Breast epithelium (tissue), 4 donors: ENCODE measurements at places on chromosomes 7 and 10. TPM values are rescaled to one million over a fixed set of nuclear protein-coding genes. Genes with fewer than 3 reads are reported as not detected.

Gene LCOR
- 35.7 TPM for total RNA-seq

DNA sequence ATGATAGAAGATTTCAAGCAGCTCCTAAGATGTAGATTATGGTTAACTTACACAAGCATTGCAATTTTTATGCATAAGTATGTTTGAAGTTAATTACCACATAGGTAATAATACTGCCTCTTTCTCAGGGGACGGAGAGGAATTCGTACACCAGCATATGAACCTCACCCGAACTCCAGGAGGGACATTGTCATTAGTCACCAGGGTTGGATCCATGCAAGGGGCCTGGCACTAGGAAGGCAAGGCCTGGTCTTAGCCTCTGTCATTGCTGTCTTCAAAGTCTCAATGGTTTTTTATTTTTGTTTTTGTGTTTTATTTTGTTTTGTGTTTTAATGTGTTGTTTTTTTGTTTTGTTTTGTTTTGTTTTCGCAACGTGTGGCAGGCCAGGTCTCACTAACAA lies 145.6 kb upstream of the PPP2R2D start:
- no peaks in the 10 kb centered on the region for H3K27me3 ChIP-seq
- no peaks in the 10 kb centered on the region for H3K4me1 ChIP-seq
- H3K4me3 ChIP-seq, result no peak overlapping the region
- H3K27ac ChIP-seq, result no peak overlapping the region
- no peaks in the 10 kb centered on the region for H3K36me3 ChIP-seq

GRCh38 chr7:50204581-50204980 lies 99.9 kb upstream of the IKZF1 start:
- no peaks in the 10 kb centered on the region for H3K36me3 ChIP-seq
- no peaks in the 10 kb centered on the region for H3K4me1 ChIP-seq
- H3K27ac ChIP-seq, result no peak overlapping the region
- no peaks in the 10 kb centered on the region for H3K27me3 ChIP-seq
- H3K4me3 ChIP-seq, result no peak overlapping the region
- no peak for DNase-seq

DNA sequence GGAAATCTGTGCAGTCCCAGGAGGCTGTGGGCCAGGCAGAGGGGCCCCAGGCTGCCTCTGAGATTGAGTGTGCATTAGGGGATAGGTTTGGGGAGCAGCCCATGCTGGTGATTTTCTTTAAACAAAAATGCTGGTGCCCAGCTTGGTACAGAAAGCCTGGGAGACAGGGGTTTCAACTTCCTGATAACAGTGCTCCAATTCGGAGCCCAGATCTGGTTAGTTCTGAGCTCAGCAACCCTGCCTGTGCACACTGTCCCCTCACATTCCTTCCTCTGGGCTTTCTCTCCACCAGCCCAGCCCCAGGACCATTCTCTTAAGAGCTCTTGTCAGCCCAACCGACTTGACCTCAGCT lies 379.2 kb upstream of the ZMIZ1 start:
- peaks cover 3% of the 10 kb centered on the region for H3K4me1 ChIP-seq
- H3K27me3 ChIP-seq, result no peaks in the 10 kb centered on the region
- no peak for DNase-seq
- H3K4me3 ChIP-seq, result no peak overlapping the region

DNA sequence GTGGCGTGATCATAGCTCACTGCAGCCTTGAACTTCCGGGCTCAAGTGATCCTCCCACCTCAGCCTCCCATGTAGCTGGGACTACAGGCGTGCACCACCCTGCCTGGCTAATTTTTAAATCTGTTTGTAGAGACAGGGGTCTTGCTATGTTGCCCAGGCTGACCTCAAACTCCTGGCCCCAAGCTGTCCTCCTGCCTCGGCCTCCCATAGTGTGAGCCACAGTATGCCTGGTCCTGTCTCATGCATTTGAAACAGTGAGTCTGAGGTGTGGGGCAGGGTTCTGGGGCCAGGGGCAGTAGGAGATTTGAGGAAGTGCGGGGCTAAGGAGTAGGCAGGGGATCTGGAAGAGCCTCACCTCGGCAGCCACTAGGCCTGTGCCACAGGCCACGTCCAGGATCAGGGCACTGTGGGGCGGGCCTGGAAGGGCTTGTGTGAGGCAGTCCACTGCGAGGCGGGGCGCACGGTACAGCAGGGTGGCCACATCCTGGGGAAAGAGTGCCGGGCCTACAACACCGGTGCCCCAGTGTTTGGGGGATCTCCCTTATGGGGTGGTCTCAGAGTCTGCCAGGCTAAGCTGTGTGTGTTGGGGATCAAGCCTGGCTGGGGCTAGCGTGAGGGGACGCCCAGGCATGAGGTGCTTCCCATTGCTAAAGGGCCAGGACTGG lies 1.5 kb downstream of the METTL27 start:
- no peak overlapping the region for H3K27ac ChIP-seq
- no peak for DNase-seq
- H3K27me3 ChIP-seq, result no peaks in the 10 kb centered on the region

Gene ZYX
- total RNA-seq, result 60.4 TPM

Gene GRM3
- total RNA-seq, result not detected

DNA sequence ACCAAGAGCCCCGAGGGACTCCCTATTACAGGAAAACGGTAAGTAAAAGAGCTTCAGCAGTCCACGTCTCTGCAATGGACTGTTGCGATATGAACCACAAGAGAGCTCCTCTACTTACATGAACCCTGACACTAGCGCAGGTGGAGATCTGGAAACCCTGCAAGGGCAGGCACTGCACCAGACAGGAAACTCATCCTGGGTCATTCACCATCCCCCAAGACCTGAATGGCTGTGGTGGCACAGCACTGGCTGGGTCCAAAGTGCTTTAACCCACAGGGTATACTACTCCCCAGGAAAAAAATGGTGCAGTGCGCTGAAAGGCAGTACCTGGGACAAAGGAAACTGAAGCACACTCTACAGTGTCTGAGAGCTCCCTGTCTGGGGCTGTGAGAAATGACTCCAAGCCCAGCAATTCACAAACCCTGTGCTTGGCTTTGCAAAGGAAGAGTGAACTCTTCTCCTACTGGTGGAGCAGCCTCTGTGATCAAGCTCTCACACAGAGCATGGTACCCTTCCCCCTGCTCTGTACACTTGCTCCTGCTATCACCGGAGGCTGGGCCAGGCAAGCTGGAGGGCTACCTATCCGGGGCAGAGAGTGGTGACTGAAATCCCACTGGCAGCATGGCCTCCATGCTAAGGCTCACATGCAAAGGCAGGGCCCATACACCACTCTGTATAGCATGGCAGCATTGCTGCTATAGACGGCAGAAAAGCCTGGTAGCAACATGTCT lies 44.9 kb downstream of the HIBADH start:
- DNase-seq, result no peak
- H3K36me3 ChIP-seq, result no peaks in the 10 kb centered on the region

GRCh38 chr10:30840395-30841050 lies 191.1 kb downstream of the ZNF438 start:
- no peaks in the 10 kb centered on the region for H3K4me1 ChIP-seq
- DNase-seq, result no peak
- H3K36me3 ChIP-seq, result no peaks in the 10 kb centered on the region
- no peak overlapping the region for H3K27ac ChIP-seq
- H3K27me3 ChIP-seq, result no peaks in the 10 kb centered on the region
- no peak overlapping the region for H3K4me3 ChIP-seq

Gene VENTX
- 0.73 TPM for total RNA-seq

GRCh38 chr7:27329909-27330308 lies 87.3 kb downstream of the EVX1 start:
- H3K36me3 ChIP-seq, result no peaks in the 10 kb centered on the region
- no peak for DNase-seq
- no peak overlapping the region for H3K4me3 ChIP-seq
- no peaks in the 10 kb centered on the region for H3K4me1 ChIP-seq
- no peaks in the 10 kb centered on the region for H3K27me3 ChIP-seq

Gene MRPS24
- total RNA-seq, result 86.1 TPM

DNA sequence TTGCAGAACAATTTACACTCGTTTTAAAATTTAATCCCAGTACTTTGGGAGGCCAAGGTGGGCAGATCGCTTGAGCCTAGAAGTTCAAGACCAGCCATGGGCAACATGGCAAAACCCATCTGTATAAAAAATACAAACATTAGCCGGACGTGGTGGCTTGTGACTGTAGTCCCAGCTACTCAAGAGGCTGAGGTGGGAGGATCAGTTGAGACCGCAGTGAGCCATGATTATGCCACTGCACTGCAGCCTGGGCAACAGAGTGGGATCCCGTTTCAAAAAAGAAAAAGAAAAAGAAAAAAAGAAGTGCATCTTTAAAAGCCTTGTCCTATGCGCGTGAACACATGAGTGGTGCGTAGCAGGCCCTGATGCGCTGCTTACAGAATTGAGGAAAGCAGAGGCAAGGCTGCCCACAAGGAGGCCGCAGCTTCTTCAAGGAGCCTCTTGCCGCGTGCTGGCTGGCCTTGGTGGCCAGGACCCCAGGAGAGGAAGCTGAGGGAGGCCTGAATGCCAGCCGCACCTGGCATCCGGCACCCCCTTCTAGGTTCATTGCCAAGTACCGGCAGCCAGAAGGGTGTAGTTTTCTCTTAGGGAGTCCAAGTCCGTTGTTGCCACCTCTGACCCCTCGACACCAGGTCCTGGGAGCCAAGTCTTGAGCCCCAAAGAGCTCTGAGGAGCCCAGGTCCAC lies 124.5 kb downstream of the UBE2H start:
- no peaks in the 10 kb centered on the region for H3K27me3 ChIP-seq
- H3K27ac ChIP-seq, result no peak overlapping the region
- no peak for DNase-seq

- no peaks in the 10 kb centered on the region for H3K36me3 ChIP-seq
- no peak for DNase-seq
- H3K4me1 ChIP-seq, result no peaks in the 10 kb centered on the region
- no peak overlapping the region for H3K4me3 ChIP-seq
- H3K27ac ChIP-seq, result no peak overlapping the region
Observed at GRCh38 chr10:51371743-51372142, 297.5 kb downstream of the PRKG1 start.

GRCh38 chr7:73739387-73739767 lies 775 bp upstream of the ABHD11 start:
- no peaks in the 10 kb centered on the region for H3K4me1 ChIP-seq
- peak; percentile 40 for DNase-seq
- peak overlapping the region; percentile 97 for H3K27ac ChIP-seq

GRCh38 chr10:94264085-94264484 lies 98.7 kb downstream of the NOC3L start:
- no peaks in the 10 kb centered on the region for H3K36me3 ChIP-seq
- DNase-seq, result no peak
- H3K4me1 ChIP-seq, result no peaks in the 10 kb centered on the region
- H3K4me3 ChIP-seq, result no peak overlapping the region
- H3K27ac ChIP-seq, result no peak overlapping the region

- H3K36me3 ChIP-seq, result no peaks in the 10 kb centered on the region
- H3K27ac ChIP-seq, result no peak overlapping the region
- no peak for DNase-seq
- H3K4me3 ChIP-seq, result no peak overlapping the region
Observed at GRCh38 chr7:78487464-78487863, 688.9 kb downstream of the PHTF2 start.

DNA sequence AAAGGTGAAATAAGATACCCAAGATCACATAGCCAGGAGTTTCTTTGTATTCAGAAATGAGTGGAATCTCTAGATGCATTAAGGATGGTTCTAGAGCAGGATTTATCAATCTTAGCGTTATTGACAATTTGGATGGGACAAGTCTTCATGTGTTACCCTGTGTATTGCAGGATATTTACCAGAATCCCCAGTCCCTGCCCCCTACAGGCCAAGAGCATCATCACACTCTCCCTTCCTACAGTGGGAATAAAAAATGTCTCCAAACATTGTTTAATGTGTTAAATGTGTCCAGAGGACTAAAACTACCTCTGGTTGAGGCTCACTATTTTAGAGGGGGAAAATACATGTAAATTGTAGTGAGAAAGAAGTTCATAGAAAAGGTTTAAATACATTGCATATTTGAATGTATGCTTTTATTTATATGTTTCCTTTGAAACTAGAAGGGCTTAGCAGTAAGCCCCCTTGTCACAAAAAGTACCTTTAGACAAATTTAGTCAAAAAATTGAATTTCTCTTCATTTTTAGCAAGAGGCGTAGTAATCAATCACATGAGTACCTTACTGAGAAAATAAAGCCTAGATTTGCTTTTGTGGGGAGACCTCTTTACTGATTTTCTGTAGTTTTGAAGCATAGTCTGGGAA lies 141.2 kb downstream of the MLLT10 start:
- H3K27ac ChIP-seq, result no peak overlapping the region
- H3K4me3 ChIP-seq, result no peak overlapping the region
- H3K4me1 ChIP-seq, result no peaks in the 10 kb centered on the region
- DNase-seq, result no peak

DNA sequence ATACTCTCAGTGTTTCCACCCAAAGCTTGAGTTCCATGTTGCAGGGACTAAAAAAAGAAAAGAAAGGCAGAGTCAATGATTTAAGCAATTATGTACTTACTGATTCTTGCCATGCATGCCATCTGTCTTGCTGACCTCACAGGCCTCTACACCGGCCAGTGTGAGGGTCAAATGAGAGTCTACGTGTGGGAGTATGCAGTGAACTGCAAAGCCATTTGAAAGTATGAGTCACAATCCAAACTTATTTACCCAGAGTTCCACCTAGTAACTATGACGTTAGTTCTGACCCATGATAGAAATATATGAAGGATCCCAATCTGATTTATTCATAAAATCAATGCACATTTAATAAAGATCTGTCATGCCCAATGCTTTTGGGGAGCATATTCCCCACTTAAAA lies 26.5 kb downstream of the PDE1C start:
- no peaks in the 10 kb centered on the region for H3K36me3 ChIP-seq
- H3K4me3 ChIP-seq, result no peak overlapping the region
- no peak overlapping the region for H3K27ac ChIP-seq
- no peaks in the 10 kb centered on the region for H3K27me3 ChIP-seq

Gene GIMAP1
- total RNA-seq, result 3.5 TPM

Gene CCDC172
- total RNA-seq, result not detected

DNA sequence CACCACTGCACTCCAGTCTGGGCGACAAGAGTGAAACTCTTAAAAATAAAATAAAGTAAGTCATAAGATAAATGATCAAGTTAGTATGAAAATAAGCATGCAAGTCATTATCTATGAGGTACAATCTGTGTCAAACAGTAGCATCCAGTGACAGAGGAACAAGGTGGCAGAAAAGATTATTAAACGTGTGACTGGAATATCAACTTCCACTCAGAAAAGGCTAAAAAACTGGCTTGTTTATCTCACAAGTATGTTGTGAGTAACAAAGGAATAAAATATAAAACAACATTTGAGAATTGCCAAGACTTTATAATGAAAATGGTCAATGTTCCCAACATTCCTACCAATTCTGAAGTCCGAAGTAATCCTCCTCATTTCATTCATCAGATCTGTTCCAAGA lies 30.3 kb downstream of the ITGB1 start:
- H3K36me3 ChIP-seq, result no peaks in the 10 kb centered on the region
- no peak for DNase-seq
- no peak overlapping the region for H3K4me3 ChIP-seq
- H3K4me1 ChIP-seq, result no peaks in the 10 kb centered on the region
- H3K27ac ChIP-seq, result no peak overlapping the region

Gene IFIT2
- total RNA-seq, result 2.6 TPM

Gene OR2A5
- total RNA-seq, result not detected

Gene IGFBP3
- 163 TPM for total RNA-seq

Gene CPN1
- not detected for total RNA-seq
